Lung (tissue), 17 donors: ENCODE measurements at places on chromosomes 2 and 18. TPM values are rescaled to one million over a fixed set of nuclear protein-coding genes. Genes with fewer than 3 reads are reported as not detected.
A peak's percentile ranks its signal among the peaks of the same experiment; 100 is the strongest.

GRCh38 chr2:73218298-73218697, 4.3 kb downstream of the SMYD5 start:
- H3K36me3 ChIP-seq = peaks cover 18% of the 10 kb centered on the region
- peaks cover 8% of the 10 kb centered on the region for H3K4me1 ChIP-seq
- no peak overlapping the region for H3K4me3 ChIP-seq

Gene CFAP53
- total RNA-seq = 5.3 TPM

- H3K27me3 ChIP-seq = no peaks in the 10 kb centered on the region
- no peak overlapping the region for H3K4me3 ChIP-seq
- H3K27ac ChIP-seq = no peak overlapping the region
These were observed 31.3 kb downstream of the DARS1 start for GRCh38 chr2:135954020-135954601.

Gene STK16
- 16.2 TPM for total RNA-seq

DNA sequence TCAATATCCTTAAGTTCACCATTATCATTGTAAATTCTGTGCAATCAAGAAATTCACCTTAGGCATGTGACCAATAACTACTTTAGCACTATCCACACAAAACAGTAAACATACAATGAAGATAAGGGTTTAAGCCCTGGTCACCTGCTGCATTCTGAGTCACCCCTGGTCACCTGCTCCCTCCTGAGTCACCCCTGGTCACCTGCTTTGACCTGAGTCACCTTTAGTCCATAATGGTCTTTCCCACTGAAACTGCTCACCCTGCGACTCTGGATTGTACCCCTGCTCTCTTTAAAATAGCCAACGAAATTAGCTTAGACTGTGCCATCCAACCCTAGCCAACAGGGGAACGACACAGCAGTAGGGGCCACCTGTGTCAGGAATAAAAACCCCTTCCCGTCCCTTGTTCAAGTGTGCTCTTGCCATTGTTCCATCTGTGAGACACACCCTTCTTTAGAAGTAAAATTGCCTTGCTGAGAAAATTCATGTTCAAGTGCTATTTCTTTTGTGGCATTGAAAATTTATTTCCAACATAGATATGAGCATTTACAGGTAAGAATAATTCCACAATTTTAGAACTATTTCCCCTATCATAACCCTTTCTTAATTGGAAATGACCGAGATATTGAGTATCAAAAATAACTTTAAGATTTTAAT, 902.8 kb downstream of the DSC3 start:
- H3K36me3 ChIP-seq = no peaks in the 10 kb centered on the region
- H3K27me3 ChIP-seq = no peaks in the 10 kb centered on the region
- no peak overlapping the region for H3K27ac ChIP-seq
- no peak overlapping the region for H3K4me3 ChIP-seq

- DNase-seq = no peak
- no peak overlapping the region for H3K4me3 ChIP-seq
- H3K27me3 ChIP-seq = no peaks in the 10 kb centered on the region
These were observed 112.2 kb upstream of the EPAS1 start for GRCh38 chr2:46184794-46185583.

DNA sequence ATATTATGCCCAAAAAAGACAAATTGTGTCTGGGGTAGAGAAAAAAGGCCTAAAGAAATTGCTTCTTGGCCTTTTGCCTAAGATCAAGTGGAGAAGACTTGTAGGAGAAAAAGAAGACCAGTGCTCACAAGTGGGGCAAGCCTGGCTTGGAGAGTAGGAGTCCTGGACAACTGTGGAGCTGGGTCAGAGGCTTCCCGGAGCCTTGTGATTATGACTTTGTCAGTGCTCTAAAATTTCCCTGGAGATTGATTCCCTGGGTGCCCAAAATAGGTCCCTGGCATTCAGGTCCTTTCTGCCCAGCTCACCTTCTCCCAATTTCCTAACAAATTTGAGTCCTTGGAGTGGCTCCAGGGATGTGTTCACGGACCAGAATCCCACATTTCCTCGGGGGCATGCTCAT, 787 bp upstream of the TRIM54 start:
- H3K27me3 ChIP-seq = peaks cover 10% of the 10 kb centered on the region
- no peak overlapping the region for H3K4me3 ChIP-seq

GRCh38 chr2:88824951-88825350, 133.5 kb downstream of the RPIA start:
- H3K4me3 ChIP-seq = no peak overlapping the region
- DNase-seq = no peak
- peaks cover 2% of the 10 kb centered on the region for H3K4me1 ChIP-seq
- no peaks in the 10 kb centered on the region for H3K36me3 ChIP-seq

DNA sequence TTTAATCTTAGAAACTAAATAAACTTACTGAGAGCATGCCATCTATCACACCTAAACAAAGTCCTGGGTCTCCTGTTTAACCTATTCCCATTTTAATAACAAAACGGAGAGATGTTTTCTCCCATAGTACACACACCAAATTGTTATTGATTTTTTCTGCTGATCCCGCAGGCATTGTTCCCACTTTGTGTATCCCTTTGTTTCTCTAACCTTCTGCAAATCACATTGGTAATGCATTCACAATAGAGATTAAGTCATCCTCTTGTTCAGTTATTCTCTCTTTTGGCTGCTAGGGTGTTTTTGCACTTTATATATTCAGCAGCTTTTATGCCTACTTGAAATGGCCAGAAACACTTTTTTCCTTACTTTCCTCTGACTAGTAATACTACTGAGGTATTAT, 1071.9 kb upstream of the CDH2 start:
- no peak overlapping the region for H3K4me3 ChIP-seq
- no peak overlapping the region for H3K27ac ChIP-seq
- H3K27me3 ChIP-seq = no peaks in the 10 kb centered on the region

Gene IL37
- total RNA-seq = not detected

GRCh38 chr18:13406049-13406615, 187.6 kb downstream of the LDLRAD4 start:
- no peaks in the 10 kb centered on the region for H3K36me3 ChIP-seq
- DNase-seq = no peak
- H3K4me1 ChIP-seq = no peaks in the 10 kb centered on the region
- no peaks in the 10 kb centered on the region for H3K27me3 ChIP-seq

DNA sequence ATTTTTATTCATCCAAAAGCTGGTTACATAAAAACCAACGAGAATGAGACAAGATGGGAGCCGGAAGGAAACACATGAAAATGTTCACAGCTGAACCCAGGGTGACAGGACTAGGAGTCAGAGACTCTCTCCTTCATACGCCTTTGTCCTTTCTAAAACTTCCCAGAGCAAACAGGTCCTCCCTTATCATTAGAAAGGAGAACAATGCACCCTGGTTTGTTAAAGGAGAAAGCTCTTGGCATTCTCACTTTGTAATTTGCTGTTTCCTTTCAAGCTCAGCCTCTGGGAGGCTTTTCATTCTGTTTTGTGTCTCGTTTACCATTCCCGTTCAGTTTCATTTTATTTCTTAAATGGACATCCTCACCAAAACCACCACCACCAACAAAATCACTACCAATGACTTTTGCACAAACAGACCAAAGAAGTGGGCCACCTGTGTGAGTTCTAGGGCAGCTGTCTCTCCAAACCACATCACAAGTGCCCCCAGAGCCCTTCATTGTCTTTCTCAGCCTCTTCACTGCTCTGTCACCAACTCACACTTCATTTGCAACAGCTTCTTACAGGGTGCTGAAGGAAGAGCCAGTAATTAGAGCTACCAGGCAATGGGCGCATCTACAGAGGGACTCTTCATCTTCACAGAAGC, 105.3 kb downstream of the HDAC4 start:
- H3K27me3 ChIP-seq = no peaks in the 10 kb centered on the region
- DNase-seq = no peak
- H3K4me3 ChIP-seq = no peak overlapping the region
- H3K36me3 ChIP-seq = no peaks in the 10 kb centered on the region

GRCh38 chr2:224786848-224787247, 70.7 kb upstream of the CCDC195 start:
- no peak overlapping the region for H3K4me3 ChIP-seq
- H3K4me1 ChIP-seq = no peaks in the 10 kb centered on the region
- no peak for DNase-seq
- H3K27ac ChIP-seq = no peak overlapping the region

Gene ACMSD
- total RNA-seq = not detected

DNA sequence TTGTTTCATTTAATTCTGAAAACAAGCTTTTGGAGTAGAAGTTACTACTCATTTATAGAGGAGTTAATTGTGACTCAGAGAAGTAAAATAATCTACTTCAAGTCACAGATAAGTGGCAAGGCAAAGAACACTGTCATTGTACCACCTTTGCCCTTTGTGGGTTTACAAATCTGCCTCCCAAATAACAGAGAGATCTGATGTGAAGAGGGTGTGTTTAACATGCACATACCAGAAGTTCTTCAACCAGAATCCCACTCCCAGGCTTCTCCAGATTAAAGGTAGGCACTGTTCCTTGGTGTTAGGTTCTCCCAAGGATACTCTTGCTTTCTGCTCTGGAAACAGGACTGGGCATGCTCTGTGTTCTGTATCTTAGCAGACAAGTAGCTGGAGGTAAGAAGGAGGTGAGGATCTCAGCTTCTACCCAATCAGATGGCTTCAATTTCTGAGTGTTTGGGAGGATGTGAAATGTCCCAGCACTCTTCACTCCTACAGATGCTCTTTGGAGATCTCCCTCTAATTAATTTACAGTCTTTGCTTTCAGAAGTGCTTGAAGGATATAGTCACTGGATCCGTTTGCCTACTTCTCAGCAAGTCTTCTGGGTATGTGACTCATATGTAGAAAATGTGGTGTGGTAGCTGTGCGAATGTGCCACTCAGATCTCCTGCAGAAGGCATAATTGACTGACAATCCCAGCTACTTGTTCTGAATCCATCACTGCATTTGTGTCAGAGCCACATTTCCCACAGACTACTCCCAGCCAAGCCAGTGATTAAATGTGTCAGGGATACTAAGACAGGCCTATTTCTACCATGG, 111.1 kb downstream of the KLHL14 start:
- no peak overlapping the region for H3K27ac ChIP-seq
- DNase-seq = no peak
- H3K27me3 ChIP-seq = no peaks in the 10 kb centered on the region
- H3K36me3 ChIP-seq = no peaks in the 10 kb centered on the region
- H3K4me1 ChIP-seq = no peaks in the 10 kb centered on the region

Gene AKAIN1
- not detected for total RNA-seq

GRCh38 chr18:48721312-48721711, 182.5 kb downstream of the CTIF start:
- H3K27me3 ChIP-seq = no peaks in the 10 kb centered on the region
- H3K4me1 ChIP-seq = peaks cover 9% of the 10 kb centered on the region
- no peak overlapping the region for H3K4me3 ChIP-seq

Gene CKAP2L
- total RNA-seq = 0.58 TPM

- peak within 1 kb of the TSS; percentile 89 for H3K4me3 ChIP-seq
- peak; percentile 96 for DNase-seq
- H3K27me3 ChIP-seq = no peaks in the 10 kb centered on the region
- no peaks in the 10 kb centered on the region for H3K36me3 ChIP-seq
These were observed at the start of the genes C18orf54 and STARD6 for GRCh38 chr18:54357660-54358494. C18orf54 (plus strand) TSS chr18:54357906; CDS start chr18:54360573, 2,667 bp downstream. STARD6 (minus strand) TSS chr18:54357858; CDS start chr18:54354573, 3,285 bp downstream.
